ENCODE measurements at places on chromosomes 7 and 10. TPM values are rescaled to one million over a fixed set of nuclear protein-coding genes. Genes with fewer than 3 reads are reported as not detected.

Gene FOXI2
- not detected for total RNA-seq

Gene WASL
- 22.5 TPM for total RNA-seq

Gene MORN4
- total RNA-seq = 4.2 TPM

Gene OPALIN
- not detected for total RNA-seq

Gene GPR85
- 2.6 TPM for total RNA-seq

Gene EPO
- not detected for total RNA-seq

Gene UCMA
- not detected for total RNA-seq

Gene CDH23
- total RNA-seq = under 0.01 TPM
